Fibroblast of skin of right quadriceps (primary cell): ENCODE measurements at places on chromosomes 4 and X.

- DNase-seq, result no peak
These were observed 320.5 kb upstream of the IGFBP7 start for GRCh38 chr4:57430726-57431125.

DNA sequence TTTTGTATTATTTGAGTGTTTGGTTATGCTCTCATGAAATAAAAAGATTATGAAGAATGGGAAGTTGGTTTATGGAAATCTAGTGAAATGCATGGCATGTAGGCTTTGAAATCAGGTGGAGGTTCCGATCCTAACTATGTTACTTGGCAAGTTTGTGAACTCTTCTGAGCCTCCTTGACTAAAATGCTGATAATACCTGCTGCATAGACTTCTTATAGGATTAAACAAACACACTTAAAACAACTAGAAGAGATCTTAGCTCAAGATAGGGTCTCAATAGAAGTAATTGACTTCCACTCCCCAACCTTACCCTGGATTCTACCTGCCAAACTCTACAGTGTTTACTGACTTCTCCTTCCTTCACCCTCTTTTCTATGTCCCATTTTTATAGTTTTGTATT lies 22.2 kb upstream of the TLR2 start:
- DNase-seq, result no peak

DNA sequence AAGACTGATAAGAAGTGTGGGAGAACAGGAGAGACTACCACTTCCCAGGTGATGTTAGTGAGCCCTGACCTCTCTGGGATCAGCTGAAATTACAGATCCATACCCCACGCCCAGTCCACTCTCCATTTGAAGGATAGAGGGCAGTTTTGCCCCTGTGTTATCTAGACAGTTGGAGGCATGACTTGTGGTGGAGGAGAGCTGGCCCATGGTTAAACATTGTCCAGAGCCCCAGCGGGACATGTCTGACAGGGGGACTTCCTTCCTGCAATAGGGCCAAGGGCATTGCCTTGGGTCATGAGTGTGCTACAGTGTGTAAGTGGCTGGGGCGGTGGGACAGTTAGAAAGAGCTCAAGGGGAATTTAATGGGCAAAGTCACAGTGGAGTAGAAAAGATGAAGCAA lies 181.1 kb downstream of the MID1IP1 start:
- DNase-seq, result no peak

GRCh38 chrX:26747877-26748276 lies 531.9 kb downstream of the MAGEB5 start:
- no peak for DNase-seq

DNA sequence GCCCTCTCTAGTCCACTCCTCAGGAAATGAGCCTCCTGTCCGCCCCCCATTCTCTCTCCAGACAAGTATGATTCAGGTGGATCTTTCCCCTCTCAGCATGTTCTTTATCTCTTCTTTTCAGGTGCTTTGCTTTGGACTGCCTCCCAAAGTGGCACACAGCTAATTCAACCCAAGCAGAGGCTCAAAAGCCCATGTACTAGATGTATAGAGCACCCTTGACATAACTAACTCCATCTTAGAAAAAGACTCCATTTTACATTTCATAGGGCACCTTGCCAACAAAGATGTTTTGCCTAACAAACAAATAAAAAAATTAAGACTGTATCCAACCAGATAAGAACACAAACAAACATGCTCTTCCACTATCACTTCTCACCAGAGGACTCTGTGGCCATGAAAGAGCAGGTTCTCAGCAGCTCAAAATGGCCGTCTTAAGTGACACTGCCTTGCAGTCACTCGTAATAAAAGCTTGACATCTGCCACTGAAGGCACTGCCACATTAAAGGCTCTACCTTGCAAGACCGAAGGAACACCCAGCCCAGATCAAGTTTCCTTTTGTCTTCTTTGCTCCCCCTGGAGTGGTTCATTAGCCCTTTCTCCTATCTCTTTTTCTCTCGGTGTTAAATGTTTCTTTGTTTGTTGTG lies 84.9 kb upstream of the TAB3 start:
- no peak for DNase-seq

DNA sequence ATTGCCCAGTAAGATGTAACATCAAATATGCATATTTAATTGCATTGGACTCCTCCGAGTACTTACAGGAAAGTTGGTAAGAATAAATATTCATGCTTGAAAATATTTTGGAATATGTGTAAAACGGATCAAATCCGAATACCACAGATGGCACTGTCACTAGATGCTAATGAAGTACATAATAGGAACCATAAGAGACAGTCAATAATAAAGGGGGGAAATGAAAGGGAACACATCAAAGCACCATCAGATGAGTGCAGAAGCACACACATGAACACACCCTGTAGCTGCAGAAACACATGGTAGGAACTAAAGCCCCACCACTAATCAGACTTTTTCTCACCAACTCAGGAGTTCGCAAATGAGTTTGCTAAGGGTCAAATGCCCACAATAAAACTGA lies 52.2 kb upstream of the PAGE5 start:
- no peak for DNase-seq

DNA sequence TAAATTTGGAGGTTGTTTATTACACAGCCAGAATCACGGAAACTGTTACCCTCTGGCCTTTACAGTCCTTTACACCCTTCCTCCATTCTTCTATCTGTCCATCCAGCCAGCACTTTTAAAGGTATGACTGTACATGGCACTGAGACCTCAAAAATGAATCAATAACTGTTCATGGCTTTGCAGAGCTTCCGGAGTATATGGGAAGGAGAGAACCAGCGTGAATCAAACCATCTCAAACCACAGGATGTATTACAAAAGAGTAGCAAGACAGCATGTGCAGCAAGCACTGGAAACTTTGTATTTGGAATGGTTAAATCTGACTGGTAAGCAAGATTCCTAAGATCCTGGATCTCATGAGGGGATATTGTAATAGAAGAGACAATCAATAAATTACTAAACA lies 228.5 kb upstream of the CASK start:
- DNase-seq, result no peak

GRCh38 chr4:187474238-187474637 lies 521.3 kb upstream of the ZFP42 start:
- DNase-seq, result no peak

DNA sequence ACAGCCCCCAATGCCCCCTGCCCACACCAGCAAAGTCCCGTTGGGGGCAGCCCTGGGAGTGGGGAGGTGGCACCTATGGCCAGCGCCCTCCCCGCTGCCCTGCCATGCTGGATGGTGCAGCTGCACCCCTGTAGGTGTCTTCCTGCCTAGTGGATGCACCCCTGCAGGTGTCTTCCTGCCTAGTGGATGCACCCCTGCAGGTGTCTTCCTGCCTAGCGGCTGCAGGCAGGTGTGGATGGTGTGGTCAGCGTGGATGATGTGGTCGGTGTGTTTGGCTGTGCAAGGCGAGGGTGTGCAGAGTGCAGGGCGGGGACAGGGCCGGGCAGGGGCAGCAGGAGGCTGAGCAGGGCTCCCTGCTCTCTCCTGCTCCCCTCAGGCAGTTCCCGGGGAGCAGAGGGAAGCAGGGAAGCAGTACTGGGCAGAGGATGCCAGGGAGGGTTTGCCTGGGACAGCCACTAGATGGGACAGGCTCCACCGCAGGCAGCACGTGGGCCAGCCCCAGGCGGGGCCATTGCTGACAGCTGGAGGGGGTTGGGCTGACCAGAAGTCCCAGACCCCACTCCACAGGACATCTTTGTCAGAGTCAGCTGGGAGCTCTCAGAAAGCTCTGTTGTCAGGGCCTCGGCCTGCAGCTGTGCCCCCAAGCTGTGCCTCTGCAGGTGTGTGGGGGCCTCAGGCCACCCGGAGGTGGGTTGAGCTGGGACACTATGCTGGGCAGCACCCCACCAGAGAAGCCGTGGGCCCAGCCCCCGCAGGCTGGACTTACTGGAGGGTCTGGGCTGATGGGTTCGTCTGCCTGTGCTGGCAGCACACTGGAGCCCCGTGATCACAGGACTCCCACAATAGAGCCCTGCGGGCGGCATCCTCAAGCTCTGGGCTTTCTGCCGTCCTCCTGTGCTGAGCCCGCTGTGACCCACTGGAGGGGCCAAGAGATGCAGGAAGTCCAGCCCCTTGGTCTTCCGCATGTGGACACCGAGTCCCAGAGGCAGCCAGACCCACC lies 23.7 kb downstream of the DOK7 start:
- no peak for DNase-seq

GRCh38 chrX:101931136-101931487 lies 715 bp downstream of the ZMAT1 start:
- no peak for DNase-seq
